Fibroblast of lung (primary cell): ENCODE measurements at places on chromosomes 1 and 21.

- H3K36me3 ChIP-seq, result no peaks in the 10 kb centered on the region
- peak; percentile 34 for DNase-seq
- no peak overlapping the region for H3K4me3 ChIP-seq
- peak overlapping the region; percentile 0 for H3K27ac ChIP-seq
- no peaks in the 10 kb centered on the region for H3K27me3 ChIP-seq
- peaks cover 12% of the 10 kb centered on the region for H3K4me1 ChIP-seq
These were observed 47.1 kb upstream of the ARHGAP29 start for GRCh38 chr1:94284476-94284875.

- no peaks in the 10 kb centered on the region for H3K4me1 ChIP-seq
- peak overlapping the region; percentile 97 for H3K27ac ChIP-seq
- DNase-seq, result peak; percentile 40
- peak overlapping the region; percentile 69 for H3K4me3 ChIP-seq
- no peaks in the 10 kb centered on the region for H3K27me3 ChIP-seq
- peaks cover 3% of the 10 kb centered on the region for H3K36me3 ChIP-seq
These were observed 607 bp downstream of the BTG3 start for GRCh38 chr21:17612023-17612564.

- H3K27me3 ChIP-seq, result no peaks in the 10 kb centered on the region
- peaks cover 3% of the 10 kb centered on the region for H3K4me1 ChIP-seq
- H3K4me3 ChIP-seq, result peak overlapping the region; percentile 92
- H3K36me3 ChIP-seq, result no peaks in the 10 kb centered on the region
These were observed 898 bp upstream of the PTGS2 start for GRCh38 chr1:186681121-186681520.

- H3K4me3 ChIP-seq, result no peak overlapping the region
- H3K36me3 ChIP-seq, result no peaks in the 10 kb centered on the region
- no peaks in the 10 kb centered on the region for H3K4me1 ChIP-seq
- peak; percentile 55 for DNase-seq
- H3K27ac ChIP-seq, result no peak overlapping the region
- H3K27me3 ChIP-seq, result no peaks in the 10 kb centered on the region
These were observed 11.8 kb upstream of the RPL5 start for GRCh38 chr1:92820024-92820423.

DNA sequence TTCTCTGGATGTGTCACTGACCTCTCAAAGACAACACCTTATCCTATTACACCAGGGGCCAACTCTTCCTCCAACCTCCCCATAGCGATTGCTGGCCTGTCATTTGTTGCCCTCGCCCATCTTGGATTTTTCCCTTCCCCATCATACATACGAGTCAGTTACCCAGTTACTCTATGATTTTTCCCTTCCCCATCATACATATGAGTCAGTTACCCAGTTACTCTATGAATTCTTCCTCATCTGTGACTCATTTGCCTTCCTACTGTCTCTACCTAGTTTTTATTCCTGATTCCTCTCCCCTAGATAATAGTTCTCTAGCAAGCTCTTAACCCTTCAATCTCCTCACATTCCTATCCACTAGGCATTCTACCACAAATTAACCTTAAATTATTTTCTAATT, 178.8 kb downstream of the NR5A2 start:
- no peak overlapping the region for H3K4me3 ChIP-seq
- peaks cover 2% of the 10 kb centered on the region for H3K4me1 ChIP-seq
- H3K36me3 ChIP-seq, result no peaks in the 10 kb centered on the region
- no peak overlapping the region for H3K27ac ChIP-seq
- peak; percentile 45 for DNase-seq

DNA sequence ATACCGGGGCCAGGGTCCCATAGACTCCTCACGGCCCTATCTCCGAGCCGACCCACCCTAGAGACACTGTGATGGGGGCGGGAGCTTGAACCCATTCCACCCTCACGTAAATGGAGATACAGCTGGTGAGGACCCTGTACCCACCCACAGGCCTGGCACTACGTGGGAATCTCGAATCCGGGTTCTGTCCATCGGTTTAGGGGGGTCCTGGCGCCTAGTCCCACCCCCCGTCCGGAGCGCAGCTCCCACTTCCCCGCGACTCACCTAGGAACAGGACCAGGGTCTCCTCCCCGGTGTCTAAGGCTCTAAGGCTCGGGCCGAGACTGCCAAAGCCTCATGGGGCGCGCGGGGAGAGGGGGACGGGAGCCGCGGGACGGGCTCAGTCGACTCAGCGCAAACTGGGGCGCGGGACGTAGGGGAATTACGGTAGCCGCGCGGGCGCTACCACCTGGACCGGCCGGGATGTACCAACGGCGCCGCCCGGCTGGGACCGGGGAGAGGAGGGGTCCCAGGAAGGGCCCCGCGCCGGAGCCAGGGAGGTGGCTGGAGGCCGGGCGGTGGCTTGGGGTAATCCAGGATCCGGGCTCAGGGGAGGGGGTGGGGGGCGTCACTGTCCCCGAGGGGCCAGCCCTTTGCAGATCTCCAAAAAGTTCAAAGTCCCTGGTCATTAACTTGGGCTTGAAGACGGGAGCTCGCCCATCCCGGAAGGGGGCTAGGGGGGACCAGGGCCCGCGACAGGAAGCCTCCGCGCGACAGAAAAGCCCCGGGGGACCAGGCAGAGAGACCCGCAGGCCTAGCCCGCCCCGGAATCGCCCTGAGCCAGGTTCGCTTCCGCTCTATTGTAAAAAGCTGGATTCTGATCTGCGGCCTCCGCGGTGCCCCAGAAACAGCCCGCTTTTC, 1.0 kb downstream of the PLEKHG5 start:
- no peaks in the 10 kb centered on the region for H3K4me1 ChIP-seq
- DNase-seq, result peak; percentile 76
- H3K4me3 ChIP-seq, result peak overlapping the region; percentile 64
- peak overlapping the region; percentile 38 for H3K27ac ChIP-seq
- H3K27me3 ChIP-seq, result peaks cover 3% of the 10 kb centered on the region
- no peaks in the 10 kb centered on the region for H3K36me3 ChIP-seq

GRCh38 chr1:52706136-52706670, 8.1 kb upstream of the COA7 start:
- H3K36me3 ChIP-seq, result no peaks in the 10 kb centered on the region
- no peaks in the 10 kb centered on the region for H3K27me3 ChIP-seq
- no peak overlapping the region for H3K27ac ChIP-seq

- H3K27me3 ChIP-seq, result no peaks in the 10 kb centered on the region
- no peak overlapping the region for H3K4me3 ChIP-seq
- H3K27ac ChIP-seq, result no peak overlapping the region
- H3K36me3 ChIP-seq, result no peaks in the 10 kb centered on the region
These were observed 21.9 kb downstream of the FASLG start for GRCh38 chr1:172680733-172681275.

GRCh38 chr1:201265756-201266155, 17.6 kb upstream of the PKP1 start:
- no peak overlapping the region for H3K4me3 ChIP-seq
- no peak for DNase-seq
- no peak overlapping the region for H3K27ac ChIP-seq

DNA sequence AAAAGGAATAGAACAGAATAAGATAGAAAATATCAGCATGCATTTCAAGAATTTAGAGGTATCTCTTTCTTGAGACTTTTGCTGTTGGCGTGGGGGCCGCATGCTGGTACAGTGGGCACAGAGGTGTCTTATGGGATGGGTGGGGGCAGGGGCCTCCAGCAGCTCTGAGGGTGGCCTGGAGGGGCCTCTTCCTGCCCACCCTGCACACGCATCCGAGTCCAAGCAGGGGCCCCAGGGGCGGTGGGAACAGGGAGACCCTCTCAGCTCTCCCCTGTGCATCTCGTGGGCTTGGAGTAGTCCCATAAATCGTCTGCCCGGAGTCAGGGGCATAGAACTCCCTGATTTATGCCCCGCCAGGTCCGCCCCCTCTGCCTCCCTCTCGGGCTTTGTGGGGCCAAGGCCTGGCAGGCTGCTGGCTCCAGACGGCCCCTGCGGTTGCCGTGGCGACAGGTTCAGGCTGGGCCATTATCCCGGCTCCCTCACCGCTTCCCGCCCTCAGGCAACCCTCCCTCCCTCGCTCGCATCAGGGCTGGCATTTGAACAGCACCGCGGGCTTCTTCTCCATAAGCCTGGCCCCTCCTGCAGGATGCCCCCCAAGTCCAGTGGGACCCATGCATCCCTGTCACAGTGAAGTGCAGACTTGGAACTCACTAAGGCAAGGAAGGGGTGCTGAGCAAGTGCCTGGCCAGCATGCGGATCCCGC, 133.2 kb upstream of the ZBTB40 start:
- no peak overlapping the region for H3K27ac ChIP-seq
- H3K4me3 ChIP-seq, result no peak overlapping the region
- H3K27me3 ChIP-seq, result peaks cover 14% of the 10 kb centered on the region
- no peak for DNase-seq

- no peak for DNase-seq
- no peak overlapping the region for H3K4me3 ChIP-seq
- no peak overlapping the region for H3K27ac ChIP-seq
- H3K4me1 ChIP-seq, result no peaks in the 10 kb centered on the region
These were observed 56.0 kb upstream of the CD53 start for GRCh38 chr1:110816945-110817344.

DNA sequence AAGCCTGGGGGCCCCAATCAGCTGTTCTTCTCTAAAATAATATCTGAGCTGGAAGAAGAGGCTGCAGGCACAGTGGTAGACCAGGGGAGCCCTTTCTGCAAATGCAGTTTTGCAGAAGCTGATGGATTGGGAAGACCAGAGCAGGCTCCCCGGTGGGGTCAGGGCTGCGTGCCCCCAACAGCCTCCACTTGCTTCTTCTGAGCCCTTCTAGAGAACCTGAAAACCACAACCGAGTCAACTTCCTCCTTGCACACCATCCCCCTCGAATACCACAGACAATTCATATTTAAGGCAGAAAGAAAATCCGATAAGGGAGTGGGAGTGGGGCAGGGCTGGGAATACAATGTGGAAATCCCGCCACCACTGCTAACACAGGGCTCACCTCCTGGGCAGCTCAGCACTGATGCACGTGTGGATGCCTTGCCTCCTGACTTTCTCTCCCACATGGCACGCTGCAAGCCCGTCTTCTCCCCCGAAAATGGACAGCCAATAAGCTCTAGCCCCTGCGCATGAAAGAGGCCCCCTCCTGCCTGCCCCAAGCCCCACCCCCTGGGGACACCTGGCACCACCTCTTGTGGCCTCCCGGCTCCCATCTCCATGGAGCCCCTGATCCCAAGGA, 25.4 kb upstream of the ALDH4A1 start:
- H3K27me3 ChIP-seq, result no peaks in the 10 kb centered on the region
- H3K27ac ChIP-seq, result no peak overlapping the region

DNA sequence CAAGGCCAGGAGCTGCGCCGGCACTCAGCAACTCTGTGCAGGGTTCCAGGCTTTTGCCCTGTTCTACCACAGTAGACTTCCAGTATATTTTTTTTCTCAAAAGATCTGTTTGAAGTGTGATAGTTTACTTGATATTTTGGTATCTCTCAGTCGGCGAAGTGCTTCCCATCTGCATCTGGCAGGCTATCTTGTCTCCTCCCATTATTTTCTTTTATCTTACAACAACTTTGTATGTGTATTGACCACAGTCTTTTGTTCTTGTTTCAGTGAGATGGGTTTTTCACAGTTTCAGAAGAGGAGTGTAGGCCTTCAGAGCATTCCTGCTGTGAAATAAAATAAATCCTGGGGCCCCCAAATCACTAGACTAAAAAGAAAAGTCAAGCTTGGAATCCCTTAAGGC, 292.9 kb downstream of the PTGER3 start:
- no peaks in the 10 kb centered on the region for H3K4me1 ChIP-seq
- H3K27ac ChIP-seq, result no peak overlapping the region
- no peak for DNase-seq
- no peak overlapping the region for H3K4me3 ChIP-seq
- no peaks in the 10 kb centered on the region for H3K36me3 ChIP-seq

GRCh38 chr1:211738691-211739301, 63.4 kb upstream of the NEK2 start:
- no peak overlapping the region for H3K4me3 ChIP-seq
- peaks cover 9% of the 10 kb centered on the region for H3K4me1 ChIP-seq
- no peaks in the 10 kb centered on the region for H3K27me3 ChIP-seq
- DNase-seq, result no peak
- no peaks in the 10 kb centered on the region for H3K36me3 ChIP-seq
- H3K27ac ChIP-seq, result no peak overlapping the region

DNA sequence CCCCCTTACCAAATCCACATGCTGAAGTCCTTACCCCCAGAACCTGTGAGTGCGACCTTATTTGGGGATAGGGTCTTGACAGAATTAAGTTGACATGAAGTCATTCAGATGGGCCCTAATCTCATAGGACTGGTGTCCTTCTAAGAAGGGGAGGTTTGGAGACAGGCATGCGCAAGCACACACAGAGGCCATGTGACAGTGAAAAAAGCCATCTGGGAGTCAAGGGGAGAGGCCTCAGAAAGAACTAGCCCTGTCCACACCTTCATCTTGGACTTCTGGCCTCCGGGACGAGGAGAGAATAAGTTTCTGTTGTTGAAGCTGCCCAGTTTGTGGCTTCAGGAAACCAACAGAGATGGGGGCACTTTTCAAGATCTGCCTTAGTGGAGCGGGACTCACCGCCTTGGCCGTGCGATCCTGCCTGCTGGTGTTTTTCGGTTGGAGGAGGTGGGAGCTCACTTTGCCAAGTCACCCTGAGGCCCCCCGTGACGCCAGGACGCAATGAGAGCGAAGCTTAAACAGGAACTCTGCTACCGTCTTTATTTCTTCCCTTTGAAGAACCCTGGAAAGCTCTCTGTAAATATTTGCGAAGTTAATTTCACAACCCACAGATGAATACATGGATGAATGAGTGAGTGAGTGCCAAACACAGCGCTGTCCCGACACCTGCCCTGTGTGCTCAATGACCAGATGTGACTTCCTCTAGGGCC, 42.5 kb upstream of the C1orf174 start:
- H3K27ac ChIP-seq, result no peak overlapping the region
- no peaks in the 10 kb centered on the region for H3K4me1 ChIP-seq
- no peaks in the 10 kb centered on the region for H3K36me3 ChIP-seq
- no peak for DNase-seq

- H3K27ac ChIP-seq, result no peak overlapping the region
- no peaks in the 10 kb centered on the region for H3K36me3 ChIP-seq
- H3K4me1 ChIP-seq, result no peaks in the 10 kb centered on the region
- no peaks in the 10 kb centered on the region for H3K27me3 ChIP-seq
- no peak overlapping the region for H3K4me3 ChIP-seq
- no peak for DNase-seq
These were observed 817.9 kb upstream of the NEGR1 start for GRCh38 chr1:73100216-73100615.

DNA sequence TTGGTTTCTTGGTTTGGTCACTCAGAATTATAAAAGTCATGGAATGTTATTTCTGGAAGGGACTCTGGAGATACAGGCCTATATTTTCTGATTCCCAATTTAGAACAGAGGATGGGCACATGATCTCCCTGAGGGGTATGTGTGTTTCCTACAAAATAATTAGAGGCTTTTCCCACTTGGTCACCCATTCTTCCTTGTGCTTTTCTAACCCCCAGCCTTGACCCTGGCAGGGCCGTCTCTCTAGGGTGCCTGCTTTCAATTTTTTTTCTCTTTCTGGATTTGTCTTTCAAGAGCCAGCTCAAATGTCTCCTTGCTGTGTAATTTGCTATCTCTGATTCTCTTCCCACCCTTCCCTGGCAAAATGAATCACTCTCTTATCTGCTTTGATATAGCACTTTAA, 131.9 kb downstream of the HLX start:
- no peak for DNase-seq
- no peaks in the 10 kb centered on the region for H3K27me3 ChIP-seq
- H3K4me1 ChIP-seq, result no peaks in the 10 kb centered on the region
- no peaks in the 10 kb centered on the region for H3K36me3 ChIP-seq

- H3K36me3 ChIP-seq, result no peaks in the 10 kb centered on the region
- H3K27me3 ChIP-seq, result no peaks in the 10 kb centered on the region
- H3K4me1 ChIP-seq, result no peaks in the 10 kb centered on the region
- no peak overlapping the region for H3K4me3 ChIP-seq
- DNase-seq, result peak; percentile 4
- no peak overlapping the region for H3K27ac ChIP-seq
These were observed 769.0 kb downstream of the BRINP3 start for GRCh38 chr1:189708674-189709073.
